ENCODE measurements at places on chromosomes 11 and 22.

- DNase-seq, result no peak
Measured at GRCh38 chr11:16921668-16922067, 92.5 kb downstream of the PLEKHA7 start.

GRCh38 chr11:17734418-17734911 is at the start of gene KCNC1:
KCNC1 (plus strand) TSS chr11:17734781; CDS start chr11:17736003, 1,222 bp downstream.
- DNase-seq, result no peak

- DNase-seq, result no peak
Measured at GRCh38 chr11:75639762-75640181, 29.1 kb downstream of the MAP6 start.

DNA sequence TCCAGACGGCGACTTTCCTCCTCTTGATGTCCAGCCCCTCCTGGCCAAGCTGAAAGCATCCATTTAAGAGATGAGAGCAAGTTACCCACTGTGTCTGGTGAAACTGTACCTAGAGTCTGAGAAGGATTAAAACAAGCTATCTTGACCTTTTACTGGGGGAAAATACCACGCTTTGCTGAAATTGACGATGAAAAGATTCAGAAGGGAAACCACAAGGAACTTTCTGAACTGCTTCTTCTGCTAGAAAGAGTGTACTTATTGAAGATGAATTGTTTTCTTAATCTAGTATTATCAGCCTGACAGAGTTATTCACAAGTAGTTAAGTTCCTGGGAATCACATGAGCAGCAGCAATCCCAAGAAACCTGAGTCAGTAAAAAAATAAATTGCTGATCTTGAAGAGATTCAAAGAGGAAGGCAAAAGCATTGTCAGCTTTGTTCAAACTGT is 13.1 kb upstream of the MS4A6A start:
- no peak for DNase-seq

- DNase-seq, result no peak
Measured at GRCh38 chr11:65165410-65166317, 4.4 kb upstream of the SPDYC start.

DNA sequence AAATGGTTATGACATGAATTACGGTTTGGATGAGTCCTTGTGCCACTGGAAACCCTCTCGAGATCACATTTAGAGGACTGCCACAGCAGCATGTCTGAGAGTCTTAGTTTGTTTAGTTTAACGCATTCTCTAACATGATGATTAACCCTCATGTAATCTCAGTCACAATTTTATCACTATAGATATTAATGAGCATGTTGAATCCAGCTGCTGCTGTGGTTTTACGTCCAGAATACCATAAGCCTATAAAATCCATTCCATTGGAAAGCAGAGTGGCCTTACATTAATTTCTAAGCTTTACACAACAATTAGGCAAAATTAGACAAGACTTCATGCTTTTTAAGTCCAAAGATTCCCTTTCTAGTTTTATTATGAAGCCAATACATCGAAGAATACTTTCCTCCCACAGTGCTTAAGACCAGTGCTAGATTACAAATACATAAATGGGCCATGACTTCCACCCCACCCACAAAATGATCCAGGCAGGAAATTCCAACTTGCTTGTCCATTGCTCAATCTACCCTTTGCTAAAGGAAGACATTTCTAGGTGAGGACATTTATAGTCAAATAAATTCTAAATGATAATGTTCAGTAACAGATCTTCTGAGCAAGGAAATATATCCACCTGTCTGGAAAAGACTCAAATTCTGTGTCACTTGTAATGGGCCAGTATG is 3.5 kb upstream of the ELMOD1 start:
- DNase-seq, result no peak

DNA sequence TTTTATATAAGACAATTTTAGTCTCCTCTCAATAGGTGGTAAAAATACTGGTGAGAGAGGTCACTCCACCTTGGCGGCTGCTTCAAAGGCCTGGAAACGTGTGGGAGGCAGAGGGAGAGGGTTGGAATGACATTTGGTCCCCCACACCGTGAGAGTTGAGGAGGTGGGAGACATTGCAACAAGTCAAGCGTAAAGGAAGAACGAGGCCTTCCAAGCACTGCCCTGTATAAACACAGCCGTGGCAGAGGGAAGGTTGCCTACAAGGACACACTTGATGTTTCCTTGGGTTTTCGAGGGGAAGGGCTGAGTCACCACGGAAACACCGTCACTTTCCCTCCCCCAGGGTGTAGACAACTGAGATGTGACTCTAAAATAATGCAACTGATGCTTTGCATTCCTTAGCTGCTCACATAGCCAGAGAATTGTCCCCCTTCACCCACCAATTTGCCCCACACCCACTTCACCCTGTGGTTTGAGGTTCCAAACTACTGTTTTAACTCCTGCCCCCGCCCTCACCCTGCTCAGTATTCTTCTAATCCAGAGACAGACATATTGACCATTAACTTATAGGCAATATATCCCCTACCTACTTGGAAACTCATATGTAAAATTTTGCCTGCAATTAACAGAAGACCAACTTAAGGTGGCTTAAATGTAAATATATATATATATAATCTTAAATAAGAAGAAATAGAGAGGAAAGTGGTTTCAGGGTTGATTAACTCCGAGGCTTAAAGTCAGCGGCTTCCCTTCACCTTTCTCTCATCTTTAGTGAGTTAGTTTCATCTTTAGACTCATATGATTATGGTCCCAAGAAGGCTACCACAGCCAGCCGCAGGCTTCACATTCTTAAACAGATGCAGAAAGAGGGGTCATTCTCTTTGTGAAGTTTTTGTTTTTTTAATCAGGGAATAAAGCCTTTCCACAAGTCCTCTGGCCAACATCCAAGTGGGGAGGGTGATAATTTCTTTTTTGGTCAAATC is 54.1 kb upstream of the BDNF start:
- no peak for DNase-seq

DNA sequence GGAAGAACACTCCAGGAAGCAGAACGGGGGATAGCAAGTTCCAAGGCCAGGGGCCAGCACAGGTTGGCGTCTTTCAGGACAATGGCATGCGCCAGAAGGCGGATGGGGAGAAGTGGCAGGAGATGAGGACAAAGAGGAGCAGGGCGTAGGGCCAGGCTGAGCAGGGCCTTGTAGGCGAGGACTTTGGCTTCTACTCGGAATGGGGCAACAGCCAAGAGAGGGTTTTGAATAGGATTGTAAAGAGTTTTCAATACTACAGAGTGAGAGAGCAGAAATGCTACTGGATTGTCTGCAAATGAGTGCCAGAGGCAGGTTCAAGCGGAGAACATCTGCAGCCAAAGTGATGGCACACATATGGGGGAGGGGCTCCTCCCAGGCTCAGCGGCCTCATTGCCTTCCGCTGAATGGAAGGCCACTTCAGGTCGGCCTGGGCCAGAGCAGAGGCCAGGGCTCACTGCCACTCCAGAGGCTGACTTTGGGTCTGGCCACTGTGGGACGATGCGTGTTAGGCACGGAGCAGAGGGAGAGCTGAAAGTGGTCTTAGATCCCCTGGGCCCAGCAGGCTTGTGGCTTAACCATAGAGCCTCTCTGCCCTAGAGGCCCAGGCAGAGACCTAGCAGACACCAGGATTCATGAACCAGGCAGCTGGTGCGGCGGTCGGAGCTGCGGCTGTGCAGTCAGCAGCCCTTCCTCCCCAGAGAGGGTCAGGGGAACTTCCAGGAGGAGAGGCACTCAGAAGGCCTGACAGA is 118.2 kb downstream of the DSCAML1 start:
- DNase-seq, result no peak

DNA sequence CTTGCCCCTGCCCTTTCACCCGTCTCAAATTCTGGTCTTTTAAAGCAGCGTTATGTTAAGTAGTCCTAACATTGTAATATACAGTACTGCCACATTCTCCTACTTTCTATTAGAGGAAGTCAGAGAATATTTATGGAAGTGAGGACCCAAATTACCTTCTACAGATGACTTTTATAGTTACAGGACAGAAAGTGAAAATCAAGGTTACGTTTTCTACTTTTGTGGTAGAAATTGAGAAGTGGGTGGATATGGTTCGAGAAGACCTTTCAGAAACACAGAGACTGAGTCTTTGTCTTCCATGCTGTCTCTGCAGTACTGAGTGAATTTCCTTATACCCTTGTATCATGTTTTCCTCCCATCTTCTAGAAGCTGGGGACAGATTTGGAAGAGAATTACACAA is 17.1 kb downstream of the SC5D start:
- no peak for DNase-seq

DNA sequence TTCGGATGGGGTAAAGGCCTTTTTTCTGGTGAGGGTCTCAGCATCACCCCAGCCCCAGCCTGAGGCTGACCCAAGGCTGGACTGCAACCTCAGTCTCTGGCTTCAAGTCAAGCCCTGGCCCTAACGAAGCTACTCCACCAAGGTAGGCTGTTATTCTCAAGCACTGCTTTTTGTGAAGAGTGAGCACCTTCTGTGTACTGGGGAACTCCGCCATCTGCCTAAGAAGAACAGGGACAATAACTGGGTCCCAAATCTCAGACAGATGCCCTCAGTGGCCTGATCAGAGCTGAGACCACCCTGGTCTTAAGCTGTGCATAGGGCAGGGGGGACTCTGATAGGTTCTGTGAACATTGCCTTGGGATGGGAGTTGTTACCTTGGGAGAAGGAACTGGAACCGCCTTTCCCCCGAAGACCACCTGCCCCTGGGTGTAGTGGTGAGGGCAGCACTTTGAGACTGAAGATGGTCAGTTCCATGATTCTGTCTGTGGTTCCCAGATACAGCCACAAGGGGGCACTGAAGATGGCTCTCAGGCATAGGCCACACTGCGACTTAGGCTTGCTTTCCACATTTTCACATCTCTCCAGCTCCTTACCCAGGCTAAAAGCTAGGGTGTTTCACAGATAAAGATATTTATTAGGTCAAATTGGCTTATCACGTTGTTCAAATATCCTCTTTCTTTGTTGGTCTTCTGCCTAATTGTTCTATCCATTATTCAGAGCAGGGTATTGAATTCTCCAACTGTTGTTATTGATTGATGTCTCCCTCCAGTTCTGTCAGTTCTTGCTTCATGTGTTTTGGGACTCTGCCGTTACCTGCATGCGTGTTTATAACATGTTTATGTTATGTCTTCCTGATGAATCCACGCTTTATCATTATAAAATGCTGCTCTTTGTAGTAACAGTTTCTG is 11.8 kb upstream of the UVRAG start:
- peak; percentile 74 for DNase-seq

- no peak for DNase-seq
Measured at GRCh38 chr11:35035894-35036408, 103.0 kb upstream of the CD44 start.

GRCh38 chr11:96196181-96196662 is 146.8 kb downstream of the MAML2 start:
- DNase-seq, result no peak

- no peak for DNase-seq
Measured at GRCh38 chr11:128437136-128437535, 150.2 kb downstream of the ETS1 start.

- no peak for DNase-seq
Measured at GRCh38 chr11:70628855-70629844, 230.8 kb downstream of the CTTN start.

- DNase-seq, result no peak
Measured at GRCh38 chr11:28476049-28476448, 367.9 kb downstream of the METTL15 start.

GRCh38 chr11:29310725-29311342 is 706.0 kb downstream of the KCNA4 start:
- no peak for DNase-seq

DNA sequence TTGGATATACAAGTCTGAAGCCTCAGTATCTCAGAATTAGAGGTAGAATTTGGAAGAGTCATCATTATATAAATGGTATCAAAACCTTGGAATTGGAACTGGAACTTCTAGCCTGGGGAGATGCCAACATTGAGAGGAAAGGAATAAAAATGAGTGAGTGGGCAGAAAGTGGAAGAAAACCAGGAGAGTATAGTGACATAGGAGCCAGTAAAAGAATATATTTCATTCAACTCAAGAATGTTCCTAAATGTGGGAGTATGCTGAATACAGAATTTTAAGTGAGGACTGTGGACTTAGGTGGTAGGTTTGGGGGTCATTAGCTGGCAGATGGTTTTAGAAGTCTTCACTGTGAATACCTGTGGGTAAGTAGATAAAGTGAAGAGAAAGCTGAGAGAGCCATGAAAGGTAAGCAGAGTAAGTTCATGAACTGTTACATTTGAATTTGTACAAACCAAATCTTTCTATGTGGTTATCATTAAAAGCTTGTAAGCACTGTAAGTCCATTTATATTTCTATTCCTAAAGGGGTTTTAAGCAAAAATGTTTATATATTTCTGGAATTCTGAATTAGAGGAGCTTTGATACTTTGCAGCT is 60.2 kb downstream of the PDHX start:
- DNase-seq, result no peak

DNA sequence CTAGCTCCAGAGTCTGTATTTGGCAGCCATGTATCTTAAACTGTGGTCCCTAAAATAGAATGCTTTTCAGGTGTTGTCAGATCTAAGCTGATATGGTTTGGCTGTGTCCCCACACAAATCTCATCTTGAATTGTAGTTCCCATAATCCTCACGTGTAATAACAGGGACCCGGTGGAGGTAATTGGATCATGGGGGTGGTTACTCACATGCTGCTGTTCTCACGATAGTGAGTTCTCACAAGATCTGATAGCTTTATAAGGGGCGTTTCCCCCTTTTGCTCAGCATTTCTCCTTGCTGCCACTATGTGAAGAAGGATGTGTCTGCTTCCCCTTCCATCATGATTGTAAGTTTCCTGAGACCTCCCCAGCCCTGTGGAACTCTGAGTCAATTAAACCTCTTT is 199.9 kb upstream of the ISX start:
- DNase-seq, result no peak

DNA sequence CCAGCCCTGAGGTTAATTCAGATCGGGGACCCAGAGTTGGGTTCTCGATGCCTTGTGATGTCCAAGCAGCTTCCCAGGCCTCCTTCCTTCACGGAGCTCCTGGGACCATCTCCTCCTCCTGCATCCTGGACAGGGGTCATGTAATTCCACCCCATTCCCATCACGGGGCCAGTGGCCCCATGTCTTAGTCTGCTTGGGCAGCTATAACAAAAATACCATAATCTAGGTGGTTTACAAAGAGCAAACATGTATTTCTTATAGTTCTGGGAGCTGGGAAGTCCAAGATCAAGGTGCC is 41.7 kb upstream of the PRDM11 start:
- no peak for DNase-seq

GRCh38 chr11:18105086-18105801 is 638 bp downstream of the SAAL1 start:
- DNase-seq, result no peak

DNA sequence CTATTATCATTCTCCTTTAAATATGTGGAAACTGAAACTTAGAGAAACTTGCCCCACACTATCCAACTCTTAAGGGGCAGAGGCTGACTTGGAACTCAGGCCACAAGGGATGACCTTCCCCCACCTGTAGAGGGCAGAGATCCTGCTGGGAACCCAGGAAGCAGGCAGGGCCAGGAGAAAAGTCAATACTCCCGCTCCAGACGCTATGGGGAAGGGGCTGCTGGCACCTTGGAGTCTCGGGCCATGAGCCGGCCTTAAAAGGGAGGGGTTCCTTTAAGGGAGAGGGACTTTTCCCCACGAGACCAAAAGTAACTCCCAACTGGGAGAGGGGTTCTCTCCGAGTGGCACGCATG is 620 bp upstream of the ANO5 start:
- no peak for DNase-seq
